Right ventricle myocardium inferior (tissue), 1 donor: ENCODE measurements at places on chromosomes 7 and 10. TPM values are rescaled to one million over a fixed set of nuclear protein-coding genes. Genes with fewer than 3 reads are reported as not detected.

Gene SPDYE9
- total RNA-seq = not detected

Gene MSMB
- not detected for total RNA-seq

Gene ADRA2A
- total RNA-seq = 1.0 TPM

DNA sequence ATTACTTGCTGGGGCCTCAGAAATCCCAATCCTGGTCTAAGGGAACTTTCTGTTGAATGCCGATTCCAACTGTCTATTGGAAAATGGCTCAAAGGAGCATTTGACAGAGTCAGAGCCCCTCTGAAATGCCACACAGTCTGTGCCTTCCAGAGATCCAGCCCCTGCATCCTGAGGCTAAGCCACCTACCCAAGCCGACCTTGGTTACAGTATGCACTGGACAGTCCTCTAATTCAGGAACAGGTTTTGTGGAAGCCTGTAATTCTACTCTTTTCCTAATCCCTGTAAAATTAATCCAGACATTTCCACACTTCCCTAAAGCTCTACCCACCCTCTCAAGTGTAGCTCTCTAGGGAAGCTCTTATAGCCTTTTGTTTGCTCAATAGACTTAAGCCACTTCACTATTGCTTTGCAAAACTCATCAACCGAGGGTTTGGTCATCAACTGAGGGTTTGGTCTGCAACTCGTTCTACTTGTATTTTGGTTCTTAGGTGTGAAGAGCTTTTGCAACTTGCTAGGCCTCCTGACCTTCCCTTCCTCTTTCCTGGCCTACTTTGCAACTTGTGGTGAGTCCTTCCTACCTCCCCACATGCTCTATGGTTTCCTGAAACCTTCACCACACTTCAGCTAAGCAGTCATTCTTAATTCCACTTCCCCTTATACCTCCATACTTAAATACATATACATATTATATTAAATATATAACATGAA is 364.8 kb downstream of the SFMBT2 start:
- DNase-seq = no peak

GRCh38 chr10:84588426-84588825 is 260.0 kb downstream of the CCSER2 start:
- DNase-seq = no peak

- DNase-seq = no peak
These were observed 12.9 kb upstream of the HOXA13 start for GRCh38 chr7:27212497-27213432.

DNA sequence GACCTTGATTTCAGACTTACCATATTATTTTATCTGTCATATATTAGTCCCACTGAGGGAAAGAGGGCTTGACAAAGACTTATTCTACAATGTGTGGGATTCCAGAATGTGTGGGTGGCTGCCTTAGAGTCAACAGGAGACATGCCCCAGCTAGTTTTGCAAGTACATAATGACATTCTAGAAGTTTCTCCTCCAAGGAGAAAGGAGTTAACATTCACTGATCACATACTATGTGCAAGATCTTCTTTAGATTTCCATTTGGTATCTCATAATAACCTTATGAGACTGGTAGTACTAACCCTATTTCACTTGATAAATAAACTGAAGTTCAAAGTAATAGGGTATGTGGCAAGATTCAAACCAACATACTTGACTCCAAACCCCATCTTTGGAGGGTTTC is 25.2 kb downstream of the IRF5 start:
- no peak for DNase-seq

DNA sequence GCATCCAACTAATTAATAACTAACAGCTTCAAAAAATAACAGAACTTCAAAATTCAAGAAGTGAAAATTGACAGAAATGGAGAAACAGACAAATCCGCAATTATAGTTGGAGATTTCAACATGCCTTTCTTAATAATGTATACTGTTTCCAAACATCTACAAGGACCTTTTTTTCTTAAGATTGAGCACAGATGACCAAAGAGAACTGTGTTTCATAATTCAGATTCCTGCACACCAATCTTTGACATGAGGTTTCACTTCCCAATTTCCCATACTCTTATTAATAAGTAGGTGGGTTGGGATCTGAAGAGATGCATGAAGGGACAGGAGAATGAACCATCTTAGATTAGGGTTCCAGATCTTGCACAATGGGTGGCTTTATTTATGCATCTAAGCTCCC is 24.9 kb upstream of the GIMAP7 start:
- no peak for DNase-seq

DNA sequence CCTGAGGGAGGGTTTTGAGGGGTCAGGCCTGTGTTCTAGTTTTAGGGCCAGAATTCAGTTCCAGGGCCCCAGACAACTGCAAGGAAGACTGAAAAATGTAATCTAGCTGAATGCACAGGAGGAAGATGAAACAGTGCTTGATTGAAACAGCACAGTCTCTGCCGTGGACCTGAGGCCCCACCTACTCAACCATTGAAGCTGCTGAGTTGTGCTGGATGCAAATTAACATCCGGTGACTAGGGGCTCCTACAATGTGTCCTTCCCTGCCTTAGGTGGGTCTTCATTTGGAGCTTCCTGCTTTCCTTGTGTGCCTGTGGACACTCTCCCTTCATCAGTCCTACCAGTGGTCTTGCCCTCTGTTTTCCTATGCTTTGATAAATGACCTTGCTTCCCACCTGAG is 5.7 kb downstream of the GLRX3 start:
- DNase-seq = no peak

DNA sequence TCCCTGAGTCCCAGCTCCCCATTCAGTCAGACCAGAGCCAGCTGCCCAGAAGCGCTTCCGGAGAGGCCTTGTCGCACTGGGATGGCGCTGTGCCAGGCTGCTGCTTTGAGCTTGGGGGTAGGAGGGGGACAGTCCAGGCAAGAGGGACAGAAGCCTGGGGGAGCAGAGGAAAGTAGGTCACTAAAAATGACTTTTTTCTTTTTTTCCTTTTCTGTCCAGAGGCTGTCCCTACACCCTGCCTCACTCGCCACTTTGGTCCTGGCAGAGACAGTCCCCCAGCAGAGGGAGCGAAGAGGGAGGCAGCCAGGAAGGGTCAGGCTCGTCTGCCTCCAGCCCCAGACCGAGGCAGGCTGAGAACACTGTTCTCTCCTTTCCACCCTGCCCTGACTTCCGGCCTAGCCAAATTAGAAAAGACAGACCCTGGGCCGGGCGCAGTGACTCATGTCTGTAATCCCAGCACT is 15.8 kb upstream of the TRIM8 start:
- peak; percentile 90 for DNase-seq

- DNase-seq = no peak
These were observed 81.9 kb upstream of the DUSP5 start for GRCh38 chr10:110415809-110416208.

- no peak for DNase-seq
These were observed 81.4 kb upstream of the MGMT start for GRCh38 chr10:129385600-129385999.

GRCh38 chr7:104855861-104856260 is 158.1 kb upstream of the KMT2E start:
- no peak for DNase-seq

DNA sequence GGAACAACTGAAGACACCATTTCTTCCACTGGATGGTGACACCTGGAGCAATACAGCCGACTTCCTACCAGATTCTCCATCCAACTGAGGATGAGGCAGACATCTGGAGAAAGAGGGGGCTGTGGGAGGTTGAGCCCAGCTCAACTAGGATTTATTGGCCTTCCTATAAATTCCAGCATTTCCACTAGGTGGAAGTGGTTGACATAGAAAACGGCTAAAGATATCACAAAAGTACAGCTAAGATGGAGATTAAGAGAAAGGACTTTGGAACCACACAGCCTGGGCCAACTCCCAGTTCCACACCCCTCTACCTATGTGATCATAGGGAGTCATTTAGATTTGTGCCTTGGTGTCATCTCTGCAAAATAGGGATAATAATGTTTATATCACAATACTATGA is 61.3 kb upstream of the CAV2 start:
- no peak for DNase-seq
